ENCODE measurements at places on chromosomes 6 and 20.

DNA sequence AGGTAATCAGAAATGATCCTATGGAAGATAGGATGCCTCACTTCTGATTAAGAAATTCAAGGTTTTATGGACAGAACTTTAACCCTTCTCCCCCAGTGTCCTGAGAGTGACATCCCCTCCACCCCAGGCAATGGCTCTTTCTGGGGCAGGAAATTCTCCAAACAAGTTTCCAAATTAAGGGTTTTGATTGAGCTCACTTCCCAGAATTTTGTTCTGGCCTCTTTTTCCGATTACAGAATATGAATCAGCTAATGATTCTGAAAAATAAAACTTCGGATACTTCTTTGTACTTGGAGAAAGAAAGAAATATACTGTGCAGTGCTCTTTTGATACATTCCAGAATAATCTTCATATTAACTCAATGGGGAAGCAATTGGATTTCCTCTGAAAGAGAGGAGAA, 32.8 kb upstream of the TASP1 start:
- DNase-seq = no peak

DNA sequence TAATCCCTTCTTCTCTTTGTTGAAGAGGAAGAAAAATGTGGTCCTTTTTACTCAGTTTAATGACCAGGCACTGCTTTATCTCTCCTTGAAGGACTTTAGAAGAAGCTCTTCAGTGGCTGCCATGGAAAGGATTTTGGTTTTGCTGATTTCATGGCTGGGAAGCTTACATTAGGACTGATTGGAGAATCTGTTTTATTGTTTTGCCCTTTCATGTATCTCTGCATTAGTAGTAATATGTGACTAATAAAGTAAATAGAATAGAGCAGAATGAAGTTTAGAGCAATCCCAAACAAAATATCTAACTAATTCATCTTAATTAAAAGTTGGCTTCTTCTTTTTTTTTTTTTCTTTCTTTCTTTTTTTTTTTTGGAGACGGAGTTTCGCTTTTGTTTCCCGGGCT, 502.9 kb downstream of the HAO1 start:
- DNase-seq = no peak

DNA sequence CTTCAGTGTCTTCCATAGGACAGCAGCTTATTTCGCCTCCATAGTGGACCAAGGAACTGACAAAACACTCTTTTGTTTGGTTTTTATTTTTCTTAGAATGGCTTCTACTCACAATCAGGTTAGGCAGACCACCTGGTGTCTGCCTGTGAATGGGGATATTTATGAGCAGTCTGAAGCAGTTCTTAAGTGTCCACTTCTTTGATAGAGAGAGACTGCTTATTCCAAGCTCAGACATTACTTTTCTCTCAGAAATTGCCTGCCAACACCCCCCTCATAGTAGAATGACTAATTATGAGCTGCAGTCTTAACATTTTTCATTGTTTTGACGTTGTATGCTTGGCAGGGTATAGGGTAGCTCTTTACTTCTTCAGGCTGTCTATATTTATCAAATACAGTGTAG, 174.7 kb downstream of the ZFAND3 start:
- no peak for DNase-seq

DNA sequence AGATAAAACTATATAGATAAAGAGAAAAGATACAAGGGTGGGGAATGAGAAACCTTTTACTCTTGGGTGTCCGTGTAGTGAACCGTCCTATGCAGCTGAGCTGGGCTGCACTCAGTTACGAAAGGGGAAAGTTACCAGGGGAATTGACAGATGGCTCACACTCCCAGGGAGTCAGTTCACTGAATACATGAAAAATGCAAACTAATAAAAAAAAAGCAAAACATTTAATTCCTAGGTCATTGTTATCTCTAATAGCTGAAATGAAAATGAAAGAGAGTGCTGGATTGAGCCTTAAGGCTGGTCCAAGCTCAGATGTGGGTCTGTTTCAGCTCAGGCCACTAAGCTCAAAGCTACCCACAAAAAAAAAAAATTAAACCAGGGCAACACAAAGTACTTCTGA, 138.0 kb downstream of the THBS2 start:
- no peak for DNase-seq

GRCh38 chr6:145904868-145905267, 59.3 kb downstream of the SHPRH start:
- no peak for DNase-seq

DNA sequence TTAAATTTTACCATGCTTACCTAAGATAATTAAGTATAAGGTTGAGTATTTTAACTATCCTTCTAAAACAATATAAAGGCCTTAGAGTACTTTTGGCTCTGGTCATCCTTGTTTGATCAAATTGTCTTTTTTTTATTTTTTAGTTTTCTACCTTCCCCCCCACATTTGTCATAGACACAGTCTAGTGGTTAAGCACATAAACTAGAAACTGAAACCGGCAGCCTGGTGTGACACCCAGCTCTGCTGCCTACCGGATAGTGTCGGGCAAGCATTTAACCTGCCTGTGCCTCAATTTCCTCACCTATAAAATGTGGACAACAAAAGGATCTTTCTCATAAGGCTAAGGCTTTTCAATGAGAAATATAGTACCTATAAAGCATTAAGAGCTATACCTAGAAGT, 21.6 kb upstream of the TULP4 start:
- DNase-seq = no peak

- DNase-seq = no peak
These were observed 153.9 kb upstream of the RAB32 start for GRCh38 chr6:146389740-146390139.

- no peak for DNase-seq
These were observed 24.5 kb downstream of the BCAS4 start for GRCh38 chr20:50819349-50819748.
